A549 (cell line): ENCODE measurements at places on chromosomes 5 and 9.

GRCh38 chr9:136341042-136341655 lies 13.8 kb downstream of the GPSM1 start:
- no peak for DNase-seq

GRCh38 chr9:126527109-126527825 lies 86.5 kb upstream of the LMX1B start:
- no peak for DNase-seq

DNA sequence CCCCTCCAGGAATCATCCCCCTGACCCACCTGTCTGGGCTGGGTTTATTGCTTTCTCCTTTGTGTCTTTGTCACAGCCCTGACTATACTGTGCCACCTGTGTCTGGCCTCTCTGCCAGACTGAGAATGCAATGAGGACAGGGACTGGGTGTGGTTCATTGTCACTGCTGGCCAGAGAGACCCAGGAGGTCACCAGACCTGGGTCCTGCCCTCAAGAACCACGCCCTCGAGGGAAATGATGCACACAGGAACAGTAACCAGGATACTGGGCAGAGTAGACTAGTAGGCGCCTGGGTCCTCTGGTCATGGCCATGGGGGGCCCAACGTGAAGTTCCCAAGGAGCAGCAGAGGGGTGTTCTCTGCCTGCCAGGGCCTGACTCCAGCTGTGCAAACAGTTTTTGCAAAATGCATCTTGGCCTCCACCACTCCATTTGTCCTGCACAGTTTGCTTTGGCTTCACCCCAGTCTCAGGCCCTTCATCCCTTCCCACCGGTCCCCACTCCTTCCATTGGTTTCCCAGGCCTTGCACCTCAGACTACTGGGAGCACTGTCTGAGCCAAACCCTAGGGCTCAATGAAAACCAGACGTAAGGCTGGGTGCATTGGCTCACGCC lies 17.8 kb downstream of the RGS3 start:
- DNase-seq, result peak; percentile 19

- DNase-seq, result no peak
Measured at GRCh38 chr5:37626266-37626665, 213.6 kb downstream of the GDNF start.

- DNase-seq, result peak; percentile 85
Measured at GRCh38 chr9:136847088-136847825, 2.0 kb upstream of the PHPT1 start.

DNA sequence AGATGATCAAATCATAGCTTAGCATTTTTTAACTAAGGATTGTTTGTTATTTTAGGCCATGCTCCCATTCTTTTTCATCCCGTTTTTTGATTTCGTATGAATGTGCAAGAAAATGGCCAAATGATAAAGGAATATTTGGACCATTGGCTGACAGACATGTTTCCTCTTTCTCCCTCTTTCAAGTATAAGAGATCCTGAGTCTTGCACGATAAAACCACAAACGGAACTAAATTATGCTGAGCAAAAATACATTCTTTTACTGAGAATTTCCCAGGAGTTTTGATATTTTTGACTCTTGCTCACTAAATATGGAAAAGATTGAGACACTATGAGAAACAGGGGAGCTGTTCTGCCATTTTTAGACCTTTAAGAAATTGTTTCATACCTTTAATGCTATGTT lies 90.4 kb upstream of the KLF9 start:
- no peak for DNase-seq

DNA sequence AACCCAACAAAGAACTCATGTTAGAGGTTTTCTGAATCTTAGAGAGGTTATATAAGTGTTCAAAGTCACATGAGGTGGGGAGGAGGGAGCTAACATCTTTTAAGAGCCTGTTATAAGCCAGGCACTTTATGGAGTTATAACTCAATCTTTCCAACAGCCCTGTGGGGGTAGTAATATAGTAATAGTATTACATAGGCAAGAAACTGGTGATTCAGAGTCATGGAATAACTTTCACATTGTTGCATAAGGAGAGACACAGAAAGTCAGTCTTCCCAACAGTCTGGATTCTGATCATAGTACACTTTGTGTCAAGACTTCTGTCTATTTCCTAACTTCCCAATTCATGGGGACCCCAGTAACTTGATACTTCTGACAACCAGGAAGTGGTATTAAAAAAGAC lies 89.2 kb downstream of the ACER2 start:
- DNase-seq, result no peak

- DNase-seq, result no peak
Measured at GRCh38 chr5:78661691-78662090, 13.1 kb upstream of the LHFPL2 start.
